Melanocyte of skin (primary cell): ENCODE measurements at places on chromosomes 1 and 21. TPM values are rescaled to one million over a fixed set of nuclear protein-coding genes. Genes with fewer than 3 reads are reported as not detected.

SERPINC1 gene
- total RNA-seq = 0.15 and 0.33 TPM in 2 replicates

PALMD gene
- 0.77 TPM in 1 of 2 replicates, not detected in the other for total RNA-seq

LIN28A gene
- total RNA-seq = not detected in 2 replicates

PPM1J gene
- total RNA-seq = 0.15 and 0.33 TPM in 2 replicates

RNU1-4 gene
- total RNA-seq = under 0.01 TPM in 2 replicates

SEC16B gene
- 0.69 and 1.5 TPM in 2 replicates for total RNA-seq

PIGK gene
- 38.3 and 45.3 TPM in 2 replicates for total RNA-seq

DENND2C gene
- total RNA-seq = 1.2 and 1.7 TPM in 2 replicates

S100A7A gene
- total RNA-seq = not detected in 2 replicates

MTFR1L gene
- 42.6 and 48.7 TPM in 2 replicates for total RNA-seq

S100PBP gene
- 28.0 and 34.1 TPM in 2 replicates for total RNA-seq
